ENCODE measurements at places on chromosomes 3 and 15.

- no peak for DNase-seq
Measured at GRCh38 chr15:68637767-68638404, 59.1 kb downstream of the CORO2B start.

DNA sequence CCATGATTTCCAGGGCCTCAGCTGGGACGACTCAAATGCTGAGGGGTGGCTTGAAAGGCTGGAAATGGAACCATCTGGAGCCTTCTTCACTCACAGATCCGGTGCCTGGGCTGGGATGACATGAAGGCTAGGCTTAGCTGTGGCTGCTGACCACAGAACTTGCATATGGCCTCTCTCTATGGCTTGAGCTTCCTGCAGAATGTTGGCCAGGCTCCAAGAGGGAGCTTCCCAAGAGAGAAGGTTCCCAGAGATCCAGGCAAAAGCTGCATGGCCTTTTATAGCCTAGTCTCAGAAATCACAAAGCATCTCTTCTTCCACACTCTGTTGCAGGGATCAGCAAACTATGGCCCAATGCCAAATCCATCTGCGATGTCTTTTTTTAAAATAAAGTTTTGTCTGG is 44.8 kb downstream of the GATM start:
- DNase-seq, result no peak

DNA sequence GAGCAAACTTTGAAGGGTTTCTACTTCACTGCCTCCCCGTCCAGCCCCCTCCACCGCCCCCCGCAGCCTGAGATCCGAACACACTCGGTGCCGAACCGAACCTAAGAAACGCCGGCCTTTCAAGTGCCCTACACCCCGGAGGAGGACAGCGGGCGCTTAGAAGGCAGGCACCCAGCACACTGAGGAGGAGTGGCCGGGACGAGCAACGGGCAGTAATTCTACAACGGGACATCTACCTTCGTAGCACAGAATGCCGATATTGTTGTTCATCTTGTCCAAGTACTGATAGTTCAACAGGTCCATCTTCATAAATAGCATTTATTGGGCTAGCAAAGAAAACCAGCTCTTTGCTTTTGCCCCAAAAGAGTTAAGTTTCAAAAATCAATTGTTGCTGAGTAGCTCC is 513 bp downstream of the VGLL4 start:
- peak; percentile 42 for DNase-seq

- DNase-seq, result no peak
Measured at GRCh38 chr3:8561370-8561769, 59.7 kb downstream of the LMCD1 start.

GRCh38 chr15:46696281-46696680 is 1021.0 kb upstream of the SEMA6D start:
- no peak for DNase-seq

DNA sequence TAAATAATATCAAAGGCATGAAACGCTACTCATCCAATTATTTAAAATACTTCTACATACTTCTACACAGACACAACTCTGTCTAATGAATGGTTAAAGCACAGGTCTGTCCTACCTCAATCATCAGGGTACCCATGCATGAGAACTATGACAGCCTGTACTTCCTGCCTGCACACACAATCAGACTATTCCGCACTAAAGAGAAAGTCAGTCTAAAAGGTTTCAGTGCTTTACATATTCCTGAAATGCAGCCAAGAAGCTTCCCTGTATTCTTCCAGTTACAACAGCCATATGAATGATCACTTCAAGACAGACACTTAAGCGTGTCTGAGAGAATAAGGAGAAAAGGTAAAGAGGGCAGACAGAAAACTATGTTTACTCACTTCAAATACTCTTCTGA is 58.8 kb downstream of the TUBGCP4 start:
- no peak for DNase-seq

DNA sequence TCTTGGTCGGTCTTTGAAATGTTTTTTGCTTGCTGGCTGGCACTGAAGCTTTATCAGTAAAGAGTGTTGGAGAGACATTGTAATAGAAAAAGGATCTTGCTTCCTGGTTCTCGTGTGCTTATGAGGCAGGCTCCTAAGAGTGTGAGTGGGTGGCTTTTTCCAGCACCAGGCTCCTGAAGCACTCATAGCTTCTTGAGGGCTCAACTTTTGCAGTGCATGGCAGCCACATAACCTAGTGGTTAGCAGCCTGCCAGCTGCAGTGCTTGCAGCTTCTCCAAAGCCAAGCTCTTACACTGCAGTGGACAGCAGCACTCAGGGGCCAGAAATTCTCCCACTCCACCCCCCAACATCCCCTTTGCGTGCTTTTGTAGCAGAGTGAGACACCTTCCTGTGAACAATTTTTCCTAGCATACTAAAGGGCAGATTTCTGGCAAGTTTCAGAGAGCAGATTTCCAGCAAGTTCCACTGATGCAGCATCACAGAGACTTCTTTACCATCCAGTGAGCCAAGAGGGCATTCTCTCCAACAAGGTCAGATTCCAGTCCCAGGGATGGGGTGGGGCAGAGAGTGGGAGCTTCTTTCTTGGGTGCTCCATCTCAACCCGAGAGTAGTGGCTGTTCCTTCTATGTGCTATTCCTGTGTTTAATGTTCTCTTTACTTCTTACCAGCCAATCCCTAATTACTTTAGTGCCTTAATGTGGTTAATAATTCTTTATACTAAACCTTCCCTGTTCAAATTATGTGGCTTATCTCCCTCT is 15.8 kb upstream of the ARHGEF26 start:
- DNase-seq, result no peak

DNA sequence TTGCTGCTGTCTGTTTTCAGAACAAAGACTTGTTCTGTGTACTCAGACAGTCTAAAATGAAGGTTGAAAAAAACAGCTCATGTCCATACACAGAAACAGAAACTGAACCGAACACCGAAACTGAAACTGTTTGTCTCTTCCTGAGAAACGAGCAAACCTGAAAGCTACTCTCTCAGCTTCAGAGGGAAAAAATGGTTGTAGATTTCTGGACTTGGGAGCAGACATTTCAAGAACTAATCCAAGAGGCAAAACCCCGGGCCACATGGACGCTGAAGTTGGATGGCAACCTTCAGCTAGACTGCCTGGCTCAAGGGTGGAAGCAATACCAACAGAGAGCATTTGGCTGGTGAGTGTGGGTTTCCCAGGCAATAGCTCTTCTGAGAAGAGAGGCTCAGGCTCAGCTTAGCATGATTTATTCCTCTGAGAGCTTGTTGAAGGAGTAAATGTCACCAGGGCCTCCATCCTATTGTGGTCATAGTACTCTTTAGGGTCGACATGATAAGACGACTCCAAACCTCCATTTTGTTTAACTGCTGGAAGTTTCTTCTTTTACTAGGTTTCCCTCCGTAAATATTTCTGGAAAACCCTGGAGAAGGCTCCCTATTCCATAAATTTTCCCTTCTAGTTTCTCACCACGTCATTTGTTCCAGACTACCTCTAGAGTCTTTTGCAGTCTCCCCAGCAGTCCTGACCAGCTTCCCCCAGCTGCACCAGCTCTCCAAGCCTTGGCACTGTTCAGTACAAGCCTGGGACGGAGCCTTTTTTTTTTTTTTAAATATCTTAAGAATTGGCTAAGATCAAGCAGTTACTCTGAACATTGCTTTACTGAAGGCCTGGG is at the start of gene RTP4:
Gene RTP4 (plus strand): TSS at position 135 of the 838 bp plus-strand sequence. CDS start 57 bp downstream, at position 192.
- DNase-seq, result no peak

DNA sequence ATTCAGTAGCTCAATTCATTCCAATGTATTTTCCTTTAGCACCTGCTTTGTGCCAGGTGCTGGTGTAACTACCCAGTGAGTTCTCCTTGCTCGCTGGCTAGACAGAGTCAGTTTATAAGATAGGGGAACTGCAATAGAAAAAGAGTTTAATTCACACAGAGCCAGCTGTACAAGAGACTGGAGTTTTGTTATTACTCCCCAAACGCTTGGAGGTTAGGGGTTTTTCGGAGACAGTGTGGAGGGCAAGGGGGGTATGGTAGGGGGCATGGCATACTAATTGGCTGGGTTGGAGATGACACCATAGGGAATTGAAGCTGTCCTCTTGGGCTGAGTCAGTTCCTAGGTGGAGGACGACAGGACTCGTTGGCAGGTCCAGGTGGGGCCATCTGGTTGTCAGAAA is 5.4 kb upstream of the CFAP91 start:
- DNase-seq, result no peak

- DNase-seq, result no peak
Measured at GRCh38 chr15:40092256-40092978, 16.3 kb downstream of the BMF start.

DNA sequence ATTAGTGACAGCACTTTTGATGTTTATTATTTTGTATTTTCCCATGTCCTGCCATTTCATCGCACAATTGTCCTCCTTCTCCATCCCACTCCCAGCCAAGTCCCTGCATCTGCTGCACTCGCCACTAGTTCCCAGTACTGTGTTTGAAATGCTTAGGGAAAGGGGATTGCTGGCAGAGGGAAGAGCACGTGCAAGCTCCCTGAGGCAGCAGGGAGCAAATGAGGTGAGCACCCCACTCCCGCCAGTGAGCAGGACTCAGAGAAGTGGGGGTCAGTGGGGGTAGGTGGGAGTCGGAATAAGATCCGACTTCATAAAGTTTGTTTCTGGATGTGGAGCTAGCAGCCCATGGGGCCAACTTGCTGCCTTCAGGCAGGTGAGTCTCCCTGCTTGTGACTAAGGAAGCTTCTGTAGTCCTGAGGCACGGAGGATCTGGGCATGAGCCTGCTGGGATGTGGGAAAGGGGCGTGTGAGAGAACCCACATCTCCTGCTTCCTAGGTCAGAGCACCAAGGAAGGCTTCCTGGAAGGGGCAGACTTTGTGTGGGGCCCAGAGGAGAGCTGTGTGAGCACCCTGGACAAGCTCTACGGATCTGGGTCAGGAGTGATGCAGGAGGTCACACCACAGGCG is 99.7 kb upstream of the TLE3 start:
- DNase-seq, result no peak

DNA sequence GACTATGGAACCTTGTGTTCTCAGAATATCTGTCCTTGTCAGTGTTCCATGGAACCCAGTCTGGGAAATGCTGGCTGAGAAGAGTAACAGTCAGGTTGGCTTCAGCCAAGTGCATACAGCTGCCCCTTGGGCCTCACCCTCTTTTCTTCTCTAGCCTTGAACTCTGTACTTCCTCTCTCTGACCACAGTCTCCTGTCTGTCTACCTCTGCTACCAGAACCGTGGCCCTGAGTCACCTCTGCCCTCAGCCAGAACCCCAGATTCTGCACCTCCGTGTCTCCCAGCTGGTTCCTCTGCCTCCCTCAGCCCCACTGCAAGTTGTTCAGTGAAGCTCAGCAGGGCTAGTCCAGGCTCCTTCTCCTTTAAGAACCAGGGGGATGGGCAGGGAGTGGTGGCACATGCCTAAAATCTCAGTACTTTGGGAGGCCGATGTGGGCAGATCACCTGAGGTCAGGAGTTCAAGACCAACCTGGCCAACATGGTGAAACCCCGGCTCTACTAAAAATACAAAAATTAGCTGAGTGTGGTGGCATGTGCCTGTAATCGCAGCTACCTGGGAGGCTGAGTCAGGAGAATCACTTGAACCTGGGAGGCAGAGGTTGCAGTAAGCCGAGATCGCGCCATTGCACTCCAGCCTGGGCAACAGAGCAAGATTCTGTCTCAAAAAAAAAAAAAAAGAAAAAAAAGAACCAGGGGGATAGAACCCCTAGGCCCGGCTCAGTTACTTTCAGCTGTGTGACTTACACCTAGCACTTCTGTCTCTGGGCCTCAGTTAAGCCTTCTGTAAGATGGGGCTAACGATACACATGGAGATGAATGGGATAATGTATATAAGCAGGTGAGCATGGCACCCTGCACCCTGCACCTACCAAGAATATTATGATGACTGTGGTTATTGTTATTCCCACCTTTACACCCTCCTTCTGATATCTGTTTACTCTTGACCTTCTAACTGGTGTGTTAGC is 24.3 kb upstream of the TATDN2 start:
- peak; percentile 62 for DNase-seq

DNA sequence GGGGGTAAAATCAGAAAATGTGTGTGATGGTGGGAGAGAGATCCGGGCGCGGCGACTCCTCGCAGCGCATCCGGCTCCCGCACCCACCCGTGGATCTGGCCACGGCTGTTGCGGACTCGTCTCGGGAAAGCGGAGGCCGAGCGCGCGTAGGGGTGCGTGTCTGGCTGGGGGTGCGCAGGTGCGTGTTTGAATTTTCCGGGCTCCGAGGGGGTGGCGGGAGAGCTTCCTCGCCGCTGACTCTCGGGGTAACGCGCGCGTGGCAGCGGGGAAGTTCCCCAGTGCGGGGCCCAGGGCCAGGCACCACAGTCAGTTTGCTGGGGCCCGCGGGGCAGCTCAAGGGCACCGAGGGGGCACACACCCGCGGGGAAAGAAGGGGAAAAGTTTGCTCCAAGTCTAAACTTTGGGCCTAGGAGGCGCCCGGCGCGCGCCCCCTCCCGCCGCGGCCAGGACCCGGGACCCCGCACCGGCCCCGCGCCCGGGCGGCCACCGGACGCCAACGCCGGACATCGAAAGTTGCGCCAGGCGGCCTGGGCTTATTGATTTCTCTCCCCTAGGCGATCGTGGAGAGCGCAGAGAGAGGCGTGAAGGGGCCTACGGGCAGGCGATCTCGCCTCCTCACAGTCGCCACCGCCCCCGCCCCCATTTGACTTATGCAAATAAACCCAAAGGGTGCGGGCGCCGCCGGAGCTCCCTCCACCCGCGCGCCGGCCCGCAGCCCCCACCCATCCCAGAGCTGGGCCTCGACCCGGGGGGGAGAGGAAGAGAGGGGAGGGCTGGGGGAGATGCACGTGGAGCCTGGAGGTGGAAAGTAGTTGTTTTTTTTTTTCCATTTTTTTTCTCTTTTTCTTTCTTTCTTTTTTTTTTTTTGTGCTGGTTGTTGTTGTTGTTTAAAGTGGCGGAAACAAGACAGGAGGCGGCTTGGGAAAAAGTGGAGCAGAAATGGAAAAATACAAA is 639 bp downstream of the FOXP1 start:
- DNase-seq, result peak; percentile 64

- peak; percentile 94 for DNase-seq
Measured at GRCh38 chr15:54681584-54681983, 515.2 kb downstream of the RSL24D1 start.

DNA sequence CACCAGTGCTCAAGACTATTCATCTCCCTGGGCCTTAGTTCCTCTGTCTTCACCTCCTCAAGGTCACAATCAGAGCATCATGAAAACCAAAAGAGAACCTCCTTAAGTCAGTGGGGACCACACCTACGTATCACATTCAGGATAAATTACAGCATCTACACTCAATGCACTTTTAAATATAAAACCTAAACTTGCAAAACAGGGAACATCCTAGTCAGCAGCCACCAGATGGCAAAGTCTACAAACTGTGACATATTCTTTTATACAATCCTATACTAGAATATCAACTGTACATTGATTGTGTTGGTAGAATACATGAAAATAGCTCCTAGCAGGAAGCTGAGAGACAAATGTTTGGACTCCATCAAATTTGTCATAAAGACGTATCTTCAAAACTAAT is 7.9 kb downstream of the KIF9 start:
- DNase-seq, result no peak

DNA sequence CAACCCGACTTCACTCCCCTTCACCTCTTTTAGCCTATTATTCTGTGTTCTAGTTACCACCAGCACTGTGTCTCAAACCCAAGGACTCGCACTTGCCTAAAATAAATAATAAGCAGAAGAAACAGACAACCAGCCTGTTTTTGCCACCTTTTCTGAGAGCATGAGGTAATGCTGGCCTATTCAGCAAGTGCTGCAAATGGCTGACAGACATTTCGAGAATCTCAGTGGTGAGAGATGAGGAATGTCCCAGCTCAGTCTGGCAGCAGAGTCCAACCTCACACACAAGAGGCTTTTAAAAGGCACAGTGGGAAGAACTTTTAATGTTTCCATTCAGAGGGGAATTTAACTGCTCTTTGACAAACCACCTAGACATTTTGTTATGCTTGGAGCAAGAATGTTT is 143.3 kb upstream of the GMNC start:
- no peak for DNase-seq

GRCh38 chr3:122986693-122987179 is 40.8 kb downstream of the SEMA5B start:
- DNase-seq, result no peak

GRCh38 chr3:39753391-39753790 is 56.0 kb upstream of the MYRIP start:
- no peak for DNase-seq

All from Kasumi-1 (cell line).